ENCODE measurements at places on chromosomes 2 and 18.

GRCh38 chr2:121666042-121666441 is 16.8 kb upstream of the CLASP1 start:
- DNase-seq = no peak

GRCh38 chr2:224591220-224591619 is 6.1 kb upstream of the CUL3 start:
- no peak for DNase-seq

DNA sequence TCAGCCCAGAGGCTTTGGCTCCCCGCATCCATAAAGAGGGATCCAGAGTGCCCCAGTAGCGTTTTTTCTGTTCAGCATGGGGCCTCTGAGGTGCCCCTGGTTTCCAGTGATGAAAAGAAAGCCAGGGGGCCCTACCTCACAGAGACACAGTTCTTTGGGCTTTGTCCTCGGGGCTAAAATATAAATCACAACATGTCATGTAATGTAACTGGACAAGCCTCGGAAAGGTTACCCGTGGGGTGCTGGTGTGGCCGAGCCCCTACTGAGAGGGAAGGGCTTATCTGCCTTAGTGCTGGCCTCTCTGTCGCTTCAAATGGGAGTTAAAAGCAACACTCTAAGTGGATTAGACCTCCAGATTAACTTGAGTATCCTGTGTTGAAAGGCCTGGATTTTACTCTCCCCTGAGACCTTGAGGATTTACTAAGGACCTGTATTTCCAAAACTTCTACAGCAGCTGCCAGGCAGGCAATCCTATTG is 251.6 kb upstream of the APCDD1 start:
- DNase-seq = no peak

- DNase-seq = no peak
Observed at GRCh38 chr18:32867330-32867729, 94.5 kb upstream of the KLHL14 start.

- no peak for DNase-seq
Observed at GRCh38 chr2:26904839-26905238, 56.9 kb downstream of the DPYSL5 start.

DNA sequence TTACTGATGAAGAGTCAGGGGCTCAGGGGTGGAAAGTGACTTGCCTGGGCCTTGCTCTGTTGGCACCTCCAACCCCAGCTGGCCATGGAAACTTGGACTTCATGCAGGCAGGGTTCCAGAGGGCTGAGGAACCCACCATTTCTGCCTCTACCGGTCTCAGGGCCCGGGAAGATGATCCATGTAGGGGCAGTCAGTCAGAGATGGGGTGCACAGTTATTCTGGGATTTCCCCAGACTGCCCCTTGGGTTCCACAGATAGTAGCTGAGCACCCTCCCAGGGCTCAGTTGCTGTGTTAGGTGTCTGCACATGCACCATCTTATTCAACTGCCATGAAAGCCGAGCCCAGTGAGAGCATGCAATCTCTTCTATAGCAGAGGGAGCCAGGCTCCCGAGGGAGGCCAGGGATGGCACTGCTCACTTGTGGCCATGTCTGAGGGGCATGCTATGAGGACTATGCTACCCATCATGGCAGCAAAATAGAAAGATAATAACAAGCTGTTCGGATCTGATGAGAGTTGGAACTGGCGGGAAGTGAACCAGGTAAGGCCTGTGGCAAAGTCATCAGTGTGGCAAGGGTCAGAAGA is 37.3 kb downstream of the RHOB start:
- no peak for DNase-seq

DNA sequence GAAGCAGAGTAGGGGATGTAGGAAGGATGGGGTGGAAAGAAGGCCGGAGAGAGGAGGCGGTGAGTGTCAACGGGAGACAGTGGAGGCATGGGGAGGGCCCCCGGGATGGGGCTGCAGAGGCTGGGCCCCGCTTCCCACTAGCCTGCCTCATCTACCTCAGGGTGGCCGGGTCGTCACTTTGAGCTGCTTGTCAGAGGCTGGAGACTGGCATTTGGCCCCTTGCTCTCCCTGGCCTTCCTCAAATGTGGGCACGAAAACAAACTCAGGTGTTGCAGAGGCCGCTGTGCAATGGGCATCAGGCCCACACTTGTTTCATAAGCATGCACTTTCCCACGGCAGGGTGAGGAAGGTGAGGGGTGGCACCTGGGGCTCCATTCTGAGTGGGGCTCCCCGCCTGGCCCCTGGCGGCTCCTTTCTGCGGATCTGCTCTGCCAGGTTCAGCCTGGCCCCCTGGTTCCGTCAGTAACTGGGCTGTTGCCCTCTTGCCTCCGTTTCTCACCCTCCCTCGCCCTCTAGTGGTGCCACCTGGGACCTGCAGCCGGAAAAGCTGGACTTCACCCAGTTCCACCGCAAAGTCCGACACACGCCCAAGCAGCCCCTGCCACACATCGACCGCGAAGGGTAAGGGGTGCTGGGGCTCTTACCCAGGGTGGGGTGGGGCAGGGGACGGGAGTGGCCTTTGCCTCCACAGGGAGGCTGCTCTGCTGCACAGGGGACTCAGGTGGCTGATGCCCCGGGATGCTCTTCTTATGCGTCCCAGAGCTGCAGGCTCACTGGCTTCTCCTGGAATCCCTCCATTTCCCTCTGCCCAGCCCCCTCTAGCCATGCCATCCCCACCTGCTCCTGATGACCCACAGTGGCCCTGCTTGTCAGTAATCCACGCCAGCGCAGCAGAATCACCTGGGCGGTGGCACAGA is 125.4 kb downstream of the CTIF start:
- no peak for DNase-seq

GRCh38 chr2:7333189-7333765 is 416.1 kb downstream of the RNF144A start:
- no peak for DNase-seq

DNA sequence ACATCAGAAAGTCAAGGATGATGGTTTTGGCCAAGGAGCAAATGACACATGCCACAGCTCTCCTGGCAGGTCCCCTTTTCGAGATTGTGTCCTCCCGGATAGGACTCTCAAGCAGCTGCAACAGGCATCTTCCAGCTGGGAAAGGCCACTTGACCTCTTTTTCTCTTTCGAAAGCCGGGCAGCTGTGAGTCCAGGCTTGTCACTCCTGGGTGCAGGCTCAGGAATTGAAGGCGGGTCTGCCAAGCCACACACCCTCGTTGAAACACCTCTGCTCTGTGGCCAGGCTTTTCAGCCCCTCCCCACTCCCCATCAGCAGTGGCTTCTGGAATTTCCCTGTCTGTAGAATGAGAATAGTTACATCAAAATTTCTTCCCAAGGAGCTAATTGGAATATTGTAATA is 98.0 kb downstream of the CCDC138 start:
- no peak for DNase-seq

DNA sequence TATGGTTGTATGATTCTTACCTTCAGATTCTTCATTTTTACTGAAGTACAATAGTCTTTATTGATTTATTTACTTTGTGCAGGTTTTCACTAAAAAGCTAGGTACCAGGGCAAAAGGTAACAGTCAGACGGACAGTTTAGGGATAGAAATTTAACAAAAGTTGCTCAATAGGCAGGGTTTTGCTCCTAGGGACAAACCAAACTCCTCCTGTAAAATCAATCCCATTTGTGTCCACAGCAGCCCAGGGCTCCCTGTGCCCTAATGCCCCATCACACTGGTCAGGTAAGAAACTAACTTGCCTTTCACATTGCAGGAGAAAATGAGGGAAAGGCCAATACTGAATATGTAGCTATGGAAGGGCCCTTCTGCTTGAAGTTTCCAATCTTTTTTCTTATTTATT is 410.9 kb downstream of the EPHA4 start:
- no peak for DNase-seq

- DNase-seq = no peak
Observed at GRCh38 chr2:196592331-196592910, 47.1 kb upstream of the CCDC150 start.

- no peak for DNase-seq
Observed at GRCh38 chr2:975095-975494, 24.4 kb downstream of the SNTG2 start.

GRCh38 chr2:3377279-3377611 is 373 bp downstream of the EIPR1 start:
- DNase-seq = peak; percentile 22

DNA sequence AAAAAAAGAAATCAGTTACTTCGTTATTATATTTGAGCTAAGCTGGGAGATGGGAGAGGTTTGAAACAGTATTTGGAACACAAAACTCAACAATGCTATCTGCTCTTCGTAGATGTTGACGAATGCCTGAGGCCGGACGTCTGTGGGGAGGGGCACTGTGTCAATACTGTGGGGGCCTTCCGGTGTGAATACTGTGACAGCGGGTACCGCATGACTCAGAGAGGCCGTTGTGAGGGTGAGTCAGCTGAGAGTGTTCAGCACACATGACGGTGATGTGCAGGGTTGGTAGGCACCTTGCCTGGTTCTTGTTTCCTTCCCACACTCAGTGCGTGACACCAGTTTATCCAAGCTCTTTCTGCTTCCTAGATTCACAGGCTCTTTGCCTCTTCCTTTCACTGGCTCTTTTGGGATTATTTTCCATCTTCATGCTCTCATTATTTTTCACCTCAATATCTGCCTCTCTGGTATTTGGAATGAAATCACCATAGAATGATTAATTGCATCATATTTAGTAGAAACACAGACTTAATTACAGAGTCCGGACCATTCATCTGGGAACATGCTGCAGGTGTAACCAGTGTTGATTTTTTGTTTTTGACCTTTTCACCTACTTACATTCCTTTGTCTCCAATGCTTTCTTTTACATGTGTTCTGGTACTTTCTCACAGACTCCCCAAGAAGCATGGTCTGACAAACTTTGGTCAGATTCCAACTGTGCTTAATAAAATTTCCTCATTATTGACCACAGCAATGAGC is 200.6 kb upstream of the RASGRP3 start:
- DNase-seq = peak; percentile 89

GRCh38 chr2:124920448-124920847 is 895.4 kb downstream of the CNTNAP5 start:
- DNase-seq = no peak

DNA sequence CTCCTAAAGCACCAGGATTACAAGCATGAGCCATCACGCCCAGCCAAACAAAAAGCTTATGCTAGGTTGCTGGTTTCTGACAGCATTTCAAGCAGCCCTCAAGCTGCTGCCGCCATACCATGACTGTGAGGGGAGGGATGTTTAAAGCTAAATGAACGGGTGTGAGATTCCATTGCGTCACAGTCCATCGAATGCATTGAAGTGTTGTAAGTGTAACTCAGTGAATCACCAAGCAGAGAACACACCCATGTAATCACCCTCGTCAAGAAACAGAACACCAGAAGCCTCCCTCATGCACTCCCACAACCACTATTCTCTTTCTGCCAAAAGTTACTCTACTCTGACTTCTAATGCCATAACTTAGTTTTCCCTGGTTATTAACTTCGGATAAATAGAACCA is 32.8 kb upstream of the MC5R start:
- DNase-seq = no peak

- peak; percentile 34 for DNase-seq
Observed at GRCh38 chr18:22846088-22846683, 86.9 kb upstream of the RBBP8 start.

- DNase-seq = no peak
Observed at GRCh38 chr2:128724972-128725371, 406.3 kb upstream of the HS6ST1 start.

- DNase-seq = no peak
Observed at GRCh38 chr2:235957251-235957650, 210.9 kb downstream of the GBX2 start.

DNA sequence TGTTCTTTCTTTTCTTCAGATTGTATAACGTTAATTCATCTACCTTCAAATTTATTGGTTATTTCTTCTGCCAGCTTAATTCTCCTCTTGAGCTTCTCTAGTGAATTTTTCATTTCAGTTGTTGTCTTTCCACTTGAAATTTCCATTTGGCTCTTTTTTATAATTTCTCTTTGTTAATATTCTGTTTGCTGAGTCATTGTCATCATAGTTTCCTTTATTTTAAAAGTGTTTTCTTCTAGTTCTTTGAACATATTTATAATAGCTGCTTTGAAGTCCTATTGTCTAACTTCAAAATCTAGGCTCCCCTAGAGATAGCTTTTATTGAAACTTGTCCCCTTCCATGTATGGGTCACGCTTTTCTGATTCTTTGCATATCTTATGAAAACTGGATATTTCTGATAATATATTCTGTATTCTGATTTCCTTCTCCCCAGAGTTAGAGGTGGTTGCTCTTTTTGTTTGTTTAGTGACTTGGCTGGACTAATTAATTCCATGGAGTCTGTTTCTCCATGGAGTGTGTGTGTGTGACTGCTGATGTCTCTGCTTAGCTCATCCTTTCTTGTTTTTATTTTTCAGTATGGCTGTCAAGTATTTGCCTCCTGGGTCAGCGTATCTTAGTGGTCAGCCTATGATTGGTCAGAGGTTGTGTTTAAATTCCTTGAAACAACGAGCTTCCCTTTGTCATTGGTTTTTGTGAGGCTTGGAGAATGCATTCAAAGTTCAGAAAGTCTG is 47.6 kb downstream of the DIS3L2 start:
- peak; percentile 63 for DNase-seq

DNA sequence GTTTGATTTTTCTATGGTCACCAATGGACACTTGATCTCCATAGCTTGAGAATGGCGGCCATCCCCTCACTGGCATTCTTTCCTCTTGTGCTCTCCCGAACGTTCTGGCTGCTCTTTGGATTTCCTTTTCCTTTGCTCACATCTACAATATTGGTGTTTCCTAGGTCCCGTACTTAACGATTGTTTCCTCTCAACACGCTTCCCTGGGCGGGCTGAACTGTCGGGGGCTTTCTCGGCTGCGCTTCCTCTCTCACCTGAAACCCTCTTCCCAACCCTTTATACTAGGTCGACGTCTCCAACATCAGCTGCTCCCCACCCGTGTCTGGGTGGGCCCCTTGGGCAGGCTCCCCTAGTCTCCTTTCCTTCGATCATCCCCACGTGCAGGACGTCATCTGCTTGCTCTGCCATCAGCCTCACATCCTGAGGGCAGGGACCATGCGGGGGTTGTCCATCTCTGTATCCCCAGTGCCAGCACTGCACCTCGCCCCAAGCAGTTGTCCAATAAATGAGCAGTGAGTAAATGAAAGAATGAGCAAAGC is 634 bp upstream of the DIS3L2 start:
- DNase-seq = no peak

DNA sequence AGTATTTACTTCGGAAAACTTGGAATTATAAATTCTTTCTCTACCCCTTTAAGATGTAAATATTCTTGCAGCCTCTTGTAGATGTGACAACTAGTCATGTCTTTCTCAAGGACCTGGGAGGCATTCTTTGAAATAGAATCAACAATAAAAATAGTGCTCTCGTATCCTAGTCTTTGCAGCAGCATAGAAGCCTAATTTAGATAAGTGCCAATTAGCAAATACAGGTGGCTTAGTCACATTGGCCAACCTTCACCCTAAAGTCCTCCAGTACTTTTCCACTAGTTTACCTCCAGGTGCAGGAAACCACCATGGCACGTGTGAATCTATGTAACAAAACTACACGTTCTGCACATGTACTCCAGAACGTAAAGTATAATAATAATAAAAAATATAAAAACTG is 3.5 kb upstream of the ZSWIM2 start:
- DNase-seq = no peak

GRCh38 chr2:73069855-73070642 is 1.5 kb downstream of the SFXN5 start:
- no peak for DNase-seq

- DNase-seq = peak; percentile 70
Observed at GRCh38 chr2:157894694-157895435, 18.7 kb upstream of the ACVR1 start.

- peak; percentile 28 for DNase-seq
Observed at GRCh38 chr2:147173189-147173581, 671.6 kb upstream of the ACVR2A start.

Measured in foreskin fibroblast (primary cell).